ENCODE measurements at places on chromosomes 2 and 18.

DNA sequence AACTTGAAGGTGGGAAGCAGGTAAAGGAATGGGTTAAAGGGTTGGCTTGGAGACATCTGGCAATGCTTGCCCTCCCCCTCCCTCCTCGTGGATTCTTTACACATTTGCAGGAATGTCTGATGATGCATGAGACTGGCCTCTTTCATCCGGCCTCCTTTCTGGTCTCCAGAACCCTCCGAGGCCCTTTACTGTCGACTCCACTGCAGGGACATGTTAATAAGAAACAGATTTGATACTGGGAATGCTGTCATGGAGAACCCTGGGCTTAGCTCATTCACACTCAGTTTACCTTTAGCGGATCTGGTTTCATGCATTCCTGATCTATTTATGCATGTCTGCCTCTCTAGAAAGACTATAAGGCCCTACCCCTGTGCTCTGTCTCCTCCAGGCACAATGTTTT is 238.7 kb downstream of the TGIF1 start:
- no peak for DNase-seq

DNA sequence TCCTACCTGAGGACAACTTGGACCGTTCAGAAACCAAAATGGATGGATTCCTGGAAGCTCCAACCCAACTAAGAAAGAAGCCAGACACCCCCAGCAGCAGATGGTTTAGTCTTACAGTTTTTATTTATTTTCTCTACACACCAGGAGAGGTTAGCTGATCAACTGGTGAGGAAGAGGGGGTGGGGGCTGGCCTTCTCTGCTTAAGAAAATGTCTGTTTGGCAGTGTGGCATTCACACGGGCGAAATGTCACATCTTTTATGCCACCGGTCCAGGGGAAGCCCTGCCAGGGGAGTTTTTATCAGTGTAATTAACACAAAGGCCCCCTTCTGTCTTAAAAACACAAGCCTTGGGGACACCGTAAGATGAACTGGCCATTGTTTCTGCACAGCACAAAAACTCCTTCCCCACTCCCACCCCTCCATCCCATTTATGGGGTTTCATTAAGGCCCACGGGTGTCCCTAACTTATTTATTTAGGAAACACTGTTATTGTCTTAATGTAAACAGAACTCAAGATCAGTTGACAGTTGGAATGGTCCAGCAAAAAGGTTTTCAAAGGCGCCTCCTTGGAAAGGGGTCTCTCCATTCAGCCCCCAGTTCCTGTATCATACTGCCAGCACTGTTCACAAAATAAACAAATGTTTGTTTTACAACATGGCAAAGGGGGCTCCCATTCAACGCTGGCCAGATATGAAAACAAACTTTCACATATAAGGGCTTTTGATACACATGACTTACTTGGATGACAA is 217.0 kb downstream of the C1D start:
- DNase-seq = no peak

- DNase-seq = no peak
Measured at GRCh38 chr2:120919216-120919615, 183.5 kb downstream of the GLI2 start.

GRCh38 chr2:109648041-109648527 is 33.9 kb downstream of the SOWAHC start:
- DNase-seq = no peak

- DNase-seq = no peak
Measured at GRCh38 chr2:61822255-61822654, 31.6 kb downstream of the FAM161A start.

GRCh38 chr2:212005085-212005671 is 533.4 kb downstream of the ERBB4 start:
- no peak for DNase-seq

- DNase-seq = no peak
Measured at GRCh38 chr2:100692906-100693305, 127.0 kb upstream of the NPAS2 start.

DNA sequence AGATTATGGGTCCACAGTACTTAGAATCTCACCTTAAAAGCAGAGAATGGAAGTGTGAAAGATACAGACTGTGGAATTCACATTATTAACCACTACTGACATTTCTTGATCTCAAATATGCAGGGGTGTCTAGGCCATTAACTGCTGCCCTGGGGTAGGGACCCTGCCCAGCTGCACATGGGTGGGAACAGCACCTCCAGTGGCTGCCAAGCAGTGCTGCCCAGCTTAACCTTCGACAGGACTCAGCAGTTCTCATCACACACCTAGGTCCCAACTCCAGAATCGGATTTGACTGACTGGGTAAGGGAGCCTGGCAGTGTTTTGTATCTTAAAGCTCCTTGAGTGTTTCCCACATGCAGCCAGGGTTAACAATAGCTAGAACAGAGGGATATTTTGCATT is 14.9 kb downstream of the ERFE start:
- DNase-seq = no peak

- no peak for DNase-seq
Measured at GRCh38 chr2:30894498-30895119, 87.4 kb upstream of the CAPN13 start.

DNA sequence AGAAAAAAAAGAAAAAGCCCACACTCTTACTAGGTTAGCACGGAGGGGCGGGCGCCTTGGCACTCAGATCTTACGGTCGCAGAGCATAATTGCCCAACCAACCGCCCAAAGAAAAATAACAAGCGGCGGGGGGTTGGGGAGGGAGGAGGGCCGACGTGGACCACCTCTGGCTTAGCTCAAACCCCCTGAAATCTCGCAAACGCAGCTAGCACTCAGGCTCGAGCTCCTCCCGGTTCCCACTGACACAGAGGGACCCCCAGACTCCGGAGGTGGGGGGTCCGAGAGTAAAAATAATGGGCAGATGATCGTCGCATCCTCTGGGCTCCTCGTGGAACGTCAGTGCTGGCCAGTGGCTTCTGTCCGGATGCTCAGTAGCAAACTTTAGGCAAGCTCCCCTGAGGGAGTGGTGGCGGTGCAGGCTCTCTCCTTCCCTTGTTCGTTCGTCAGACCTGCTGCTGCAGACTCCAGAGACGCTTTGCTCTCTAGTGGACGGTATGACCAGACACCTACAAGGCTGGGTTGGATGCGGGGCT is 12.0 kb downstream of the CATIP start:
- DNase-seq = no peak

GRCh38 chr2:67828066-67828465 is 234.7 kb downstream of the C1D start:
- DNase-seq = no peak

DNA sequence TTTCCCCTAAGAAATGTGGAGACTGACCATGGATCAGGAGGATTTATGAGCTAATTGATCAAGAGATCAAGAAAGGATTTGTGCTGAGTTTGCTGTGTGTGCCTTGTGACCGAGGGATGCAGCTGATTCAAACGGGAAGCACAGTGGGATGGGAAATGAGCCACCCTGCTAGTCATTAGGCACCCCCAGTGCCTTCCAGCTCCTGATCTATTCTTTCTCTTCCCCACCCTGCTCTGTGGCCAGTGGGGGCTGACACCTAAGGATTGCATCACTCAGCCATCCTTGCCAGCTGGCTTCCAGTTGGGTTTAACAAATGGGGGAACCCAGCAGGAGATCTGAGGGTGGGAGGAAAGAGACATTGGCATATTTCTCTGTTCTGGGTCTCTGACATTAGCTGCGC is 132.2 kb upstream of the CXCR4 start:
- DNase-seq = no peak
